Central memory CD4-positive, alpha-beta T cell (primary cell): ENCODE measurements at places on chromosomes 1 and 21.

GRCh38 chr1:54796902-54797301 lies 4.2 kb downstream of the TTC22 start:
- no peak for DNase-seq

DNA sequence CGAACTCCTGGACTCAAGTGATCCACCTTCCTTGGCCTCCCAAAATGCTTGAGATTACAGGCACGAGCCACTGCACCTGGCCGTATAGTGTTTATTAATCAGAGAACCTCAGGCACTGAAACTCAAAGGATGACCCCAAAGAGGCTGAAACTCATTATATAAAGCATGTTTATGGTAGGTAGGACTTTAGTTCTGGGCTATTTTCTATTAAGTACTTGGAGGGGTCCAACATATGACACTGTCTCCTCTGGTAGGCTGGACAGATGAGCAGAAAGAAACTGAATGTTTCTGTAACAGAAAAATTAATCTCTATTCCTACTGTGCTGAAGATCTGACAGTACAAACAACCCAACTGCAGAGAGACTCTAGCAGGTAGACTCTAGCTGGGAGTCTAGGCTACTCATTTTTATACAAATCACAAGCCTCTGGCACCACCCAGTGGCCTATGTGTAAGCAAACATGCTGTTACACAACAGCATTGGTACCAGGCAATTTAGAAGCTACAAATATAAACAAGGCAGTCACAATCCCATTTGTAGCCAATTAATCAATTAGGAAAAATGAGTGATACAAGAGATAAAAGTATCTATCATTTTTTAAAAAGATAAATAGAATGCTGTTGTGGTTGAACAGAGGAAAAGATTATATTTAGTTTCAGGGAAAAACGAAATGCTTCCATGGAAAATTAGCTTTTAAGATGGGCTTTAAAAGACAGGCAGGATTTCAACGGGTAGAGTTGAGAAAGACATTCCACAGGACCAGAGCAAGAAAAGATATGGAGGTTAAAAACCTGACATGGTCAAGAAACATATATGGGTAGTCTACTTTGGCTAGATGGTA lies 10.4 kb downstream of the DCAF8 start:
- DNase-seq: peak; percentile 49

GRCh38 chr1:56150441-56151215 lies 428.7 kb downstream of the PLPP3 start:
- no peak for DNase-seq

DNA sequence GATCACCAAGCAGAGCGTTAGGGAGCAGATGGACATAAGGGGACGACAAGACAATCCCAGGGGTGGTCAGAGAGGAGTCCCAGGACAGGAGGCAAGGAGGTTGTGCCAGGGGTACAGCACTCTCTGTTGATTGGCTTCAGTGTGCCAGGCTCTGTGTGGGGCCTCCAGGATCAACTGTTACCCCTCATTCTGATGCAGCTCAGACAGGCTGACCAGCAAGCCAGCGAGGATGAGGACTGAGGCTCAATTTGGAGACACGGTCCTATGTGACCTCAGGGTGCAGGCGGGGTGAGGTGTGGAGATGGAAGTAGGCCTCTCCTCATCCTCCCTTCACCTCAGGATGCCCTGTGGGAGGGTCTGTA lies 4.0 kb downstream of the HYI start:
- DNase-seq: no peak

DNA sequence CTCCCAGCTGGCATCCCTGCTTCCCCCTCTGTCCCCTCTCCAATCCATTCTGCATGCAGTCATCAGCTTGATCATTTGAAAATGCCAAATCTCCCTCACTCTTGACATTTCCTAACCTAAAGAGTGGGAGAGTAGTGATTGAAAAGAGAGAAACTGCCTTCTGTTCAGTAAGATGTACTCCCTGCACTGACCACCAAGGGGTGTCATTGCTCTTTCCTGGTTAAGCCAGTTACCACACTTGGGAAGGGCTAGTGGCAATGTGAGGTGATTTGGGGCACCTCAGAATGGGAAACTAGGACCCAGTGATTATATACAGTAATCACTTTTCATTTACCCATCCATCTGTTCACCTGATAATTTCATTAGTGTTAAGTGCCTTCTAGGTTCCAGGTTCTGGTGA lies 6.9 kb upstream of the TMEM269 start:
- peak; percentile 15 for DNase-seq

DNA sequence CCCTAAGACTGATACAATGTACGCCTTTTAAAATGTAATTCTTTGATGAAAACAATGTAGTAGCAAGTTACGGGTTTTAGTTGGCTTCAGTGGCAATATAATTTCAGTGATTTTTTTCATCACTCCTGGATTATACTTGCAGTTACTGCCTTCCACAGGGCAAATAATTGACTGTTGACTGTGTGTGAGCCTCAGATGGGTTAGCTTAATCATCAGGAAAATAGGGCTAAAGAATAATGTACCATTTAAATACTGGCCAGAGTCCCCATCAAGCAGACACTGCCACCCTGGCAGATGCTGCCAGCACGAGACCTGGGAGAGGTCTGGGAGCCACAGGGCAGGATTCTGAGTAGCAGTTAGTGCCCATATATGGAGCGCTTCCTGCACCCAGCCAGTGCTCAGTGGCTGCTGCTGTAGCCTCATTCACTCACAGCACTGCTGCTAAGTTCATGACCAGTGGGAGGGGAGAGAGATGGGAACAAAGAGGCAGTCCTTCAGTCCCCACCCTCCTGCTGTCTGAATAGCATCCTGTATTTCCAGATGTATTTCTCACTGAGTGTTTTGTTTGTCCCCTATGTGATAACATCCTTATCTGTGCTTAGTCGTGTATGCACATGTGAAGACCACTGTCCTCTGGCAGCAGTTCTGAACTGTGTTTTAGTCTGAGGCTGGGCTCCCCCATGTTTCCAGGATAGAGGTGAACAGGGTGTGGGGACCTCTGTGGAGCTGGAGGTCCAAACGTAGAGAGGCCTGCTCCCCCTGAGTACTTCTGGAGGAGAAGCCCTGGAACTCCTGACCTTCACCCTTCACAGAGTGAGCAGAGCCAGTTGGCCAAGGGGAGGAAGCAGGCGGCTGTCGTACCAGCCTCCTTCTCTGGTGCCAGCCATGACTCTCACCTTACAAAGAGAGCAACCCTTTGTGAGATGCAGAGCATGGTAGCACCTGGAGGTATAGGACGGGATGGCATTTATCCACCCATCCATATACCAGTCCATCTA lies 80.4 kb downstream of the ADARB1 start:
- DNase-seq: peak; percentile 52

DNA sequence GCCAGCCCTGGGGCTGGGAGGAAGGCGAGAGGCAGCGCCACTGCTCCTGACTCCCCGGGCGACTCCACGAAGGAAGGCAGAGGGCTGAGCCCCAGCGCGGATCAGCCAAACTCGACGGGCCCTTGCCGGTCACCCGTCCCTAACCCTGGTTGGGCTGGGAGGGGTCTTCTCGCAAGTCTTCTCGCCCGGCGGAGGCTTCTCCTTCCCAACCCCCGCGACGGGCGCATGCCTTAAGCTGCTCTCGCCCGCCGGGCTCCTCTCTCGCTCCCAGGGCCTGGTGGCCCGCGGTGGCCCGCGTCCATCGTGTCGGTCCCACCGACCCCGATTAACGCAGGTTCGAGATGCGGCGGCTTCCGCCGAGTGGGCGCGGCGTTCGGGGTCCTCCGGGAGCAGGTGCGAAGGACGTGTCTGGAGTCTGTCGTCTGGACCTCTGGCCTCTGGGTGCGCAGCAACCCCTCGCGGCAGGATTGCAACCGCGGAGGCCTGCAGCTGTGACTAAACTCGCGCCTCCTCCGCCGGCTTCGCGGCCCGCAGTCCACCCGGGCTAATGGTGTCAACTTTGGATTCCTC lies 29.0 kb upstream of the PPM1J start:
- no peak for DNase-seq

DNA sequence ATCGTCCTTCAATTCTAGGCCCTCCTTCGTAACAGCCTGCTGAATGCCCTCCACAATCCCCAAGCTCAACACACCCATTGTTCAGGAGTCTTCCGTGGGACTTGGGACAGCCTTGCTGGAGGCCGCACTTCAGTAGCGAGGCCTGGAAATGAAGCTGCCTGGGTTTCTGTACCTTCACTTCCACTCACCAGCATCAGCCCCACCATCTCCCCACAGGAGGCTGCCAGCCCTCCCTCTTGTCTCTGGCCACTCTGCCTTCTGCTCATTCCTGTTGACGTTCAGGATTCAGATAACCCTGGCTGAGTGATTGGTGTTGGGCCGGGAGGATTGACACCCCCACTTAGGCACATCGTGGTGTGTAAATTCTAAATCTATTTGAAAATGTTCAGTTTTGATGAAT lies 23.4 kb upstream of the CSF1 start:
- DNase-seq: no peak

DNA sequence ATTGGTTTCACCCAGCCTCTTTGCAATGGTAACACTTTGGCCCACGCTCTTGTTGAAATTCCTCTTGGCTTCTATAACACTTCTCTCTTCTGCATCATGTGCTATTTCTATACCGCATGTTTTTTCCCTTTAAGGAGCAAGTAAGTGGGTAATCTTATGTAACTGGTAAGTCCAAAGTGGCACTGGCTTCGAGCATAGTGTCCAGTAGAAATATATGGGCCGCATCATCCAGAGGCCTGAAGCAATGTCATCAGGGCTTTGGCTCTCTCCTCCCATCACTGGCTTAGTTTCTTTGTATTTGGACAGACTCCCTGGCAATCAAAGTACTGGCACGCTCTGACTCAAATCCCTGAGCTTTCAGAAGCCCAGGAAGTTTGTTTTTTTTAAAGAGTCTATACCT lies 17.5 kb downstream of the CHML start:
- DNase-seq: no peak

GRCh38 chr1:30747033-30748008 lies 10.3 kb downstream of the LAPTM5 start:
- no peak for DNase-seq

- DNase-seq: no peak
Measured at GRCh38 chr1:22794647-22795365, 84.2 kb downstream of the EPHB2 start.

DNA sequence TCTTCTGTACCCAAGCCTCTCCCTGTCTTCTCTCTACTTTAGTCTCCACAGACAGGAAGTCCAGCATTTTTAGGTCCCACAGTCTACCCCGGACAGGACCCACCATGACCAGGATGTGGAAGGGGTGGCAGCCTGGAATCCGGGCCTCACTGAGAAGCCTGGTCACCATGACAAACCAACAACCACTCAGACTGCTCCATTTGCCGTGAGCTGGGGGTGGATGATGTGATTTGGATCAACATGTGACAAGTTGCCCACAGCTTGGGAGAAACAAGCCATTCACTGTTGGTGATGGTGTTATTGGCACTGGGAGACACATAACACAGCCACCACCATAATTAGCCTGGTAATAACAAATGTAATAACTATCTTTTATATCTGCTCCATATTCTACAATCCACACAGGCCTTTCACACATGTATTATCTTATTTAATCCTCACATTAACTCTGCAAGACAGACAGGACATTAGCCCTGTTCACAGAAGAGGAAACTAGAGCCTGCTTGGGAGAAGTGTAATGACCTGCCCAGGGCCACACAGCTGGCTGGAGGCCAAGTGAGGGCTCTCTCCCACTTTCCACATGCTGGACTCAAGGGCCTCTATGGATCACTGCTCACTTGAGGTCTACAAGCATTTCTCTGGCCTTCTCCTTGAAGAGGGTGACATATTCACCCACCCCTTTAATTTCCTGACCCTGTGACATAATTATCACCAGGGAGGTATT lies 22.9 kb downstream of the MEF2D start:
- DNase-seq: no peak

DNA sequence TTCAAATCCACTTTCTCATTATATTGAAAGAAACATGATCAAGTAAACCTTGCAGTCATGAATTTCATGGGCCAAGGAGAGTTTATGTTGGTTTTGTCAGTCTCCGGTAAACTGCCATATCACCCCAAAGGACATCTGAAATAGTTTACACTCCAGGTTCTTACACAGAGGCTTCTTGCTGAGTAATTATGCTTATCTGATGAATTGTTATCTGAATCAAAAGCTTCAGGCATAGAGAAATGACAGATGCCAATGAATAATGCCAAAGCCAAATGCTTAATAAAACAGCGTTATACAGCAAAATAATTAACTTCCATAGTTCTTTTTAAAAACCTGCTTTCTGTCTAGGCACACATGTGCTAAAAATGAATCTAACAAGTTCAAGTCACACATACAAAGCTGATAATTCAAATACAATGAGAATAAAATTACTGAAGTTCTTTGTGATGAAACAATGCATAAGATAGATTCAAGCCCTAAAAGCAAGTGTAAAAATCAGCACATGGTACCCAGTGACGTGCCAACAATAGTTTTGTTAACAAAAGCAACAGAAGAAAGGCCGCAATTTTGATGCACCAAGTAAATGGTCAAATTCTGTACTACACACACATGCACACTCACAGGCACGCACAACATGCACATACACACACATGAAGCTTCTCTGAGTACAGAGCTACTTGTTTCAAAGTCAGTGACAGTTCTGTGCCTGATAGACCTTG lies 109.2 kb downstream of the SLC44A5 start:
- DNase-seq: no peak

GRCh38 chr1:46401964-46402626 lies 8.0 kb downstream of the FAAH start:
- DNase-seq: no peak

- DNase-seq: no peak
Measured at GRCh38 chr1:231966983-231967382, 340.4 kb downstream of the DISC1 start.

DNA sequence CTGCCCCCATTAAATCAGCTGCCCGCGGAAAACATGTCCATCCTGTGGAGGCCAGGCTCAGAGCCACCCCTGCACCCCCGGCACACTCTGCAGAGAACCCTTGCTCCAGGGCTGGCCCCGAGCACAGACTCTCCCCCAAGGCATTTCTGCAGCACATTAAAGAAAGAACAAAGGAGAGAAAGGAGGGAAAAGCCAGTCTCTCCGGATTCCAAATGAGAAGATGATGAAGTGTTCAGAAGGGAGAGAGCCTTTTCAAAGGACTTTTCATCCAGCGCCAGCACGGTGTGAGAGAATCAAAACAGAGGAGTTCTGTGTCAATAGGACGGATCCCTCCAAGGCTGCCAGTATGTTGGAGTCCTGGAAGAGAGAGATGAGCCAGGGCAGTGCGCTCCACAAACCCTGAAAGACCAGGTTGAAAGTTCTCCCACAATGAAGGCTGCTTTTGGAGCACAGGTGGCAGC lies 498.3 kb downstream of the NPHP4 start:
- DNase-seq: no peak

DNA sequence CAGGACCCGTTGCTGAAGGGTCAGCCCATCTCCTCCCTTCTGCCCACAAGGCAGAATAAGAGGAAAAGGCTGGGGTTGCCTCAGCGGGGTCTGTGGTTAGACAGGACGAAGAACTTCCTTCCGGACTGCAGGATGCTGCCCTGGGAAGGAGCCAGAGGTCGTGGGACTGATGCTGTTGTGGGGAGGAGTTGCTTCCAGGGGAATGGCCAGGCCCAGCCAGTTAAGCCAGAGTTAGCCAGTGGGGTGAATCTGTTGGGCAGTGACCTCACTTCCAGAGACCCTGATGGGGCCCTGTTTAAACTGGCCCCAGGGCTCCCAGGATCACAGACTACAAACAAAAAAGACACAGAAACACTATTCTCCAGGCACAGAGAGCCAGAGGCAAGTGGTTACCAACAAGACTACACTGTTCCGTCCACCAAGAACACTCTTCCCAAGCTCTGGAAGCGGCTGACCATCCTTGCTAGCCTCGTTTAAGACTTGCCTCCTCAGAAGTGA lies 13.0 kb downstream of the FAM229A start:
- no peak for DNase-seq

- DNase-seq: no peak
Measured at GRCh38 chr1:248009681-248010080, 3.8 kb upstream of the OR2L5 start.

- DNase-seq: peak; percentile 23
Measured at GRCh38 chr1:26234644-26235370, 807 bp downstream of the CEP85 start.
